ENCODE measurements at places on chromosomes 3 and 15.

DNA sequence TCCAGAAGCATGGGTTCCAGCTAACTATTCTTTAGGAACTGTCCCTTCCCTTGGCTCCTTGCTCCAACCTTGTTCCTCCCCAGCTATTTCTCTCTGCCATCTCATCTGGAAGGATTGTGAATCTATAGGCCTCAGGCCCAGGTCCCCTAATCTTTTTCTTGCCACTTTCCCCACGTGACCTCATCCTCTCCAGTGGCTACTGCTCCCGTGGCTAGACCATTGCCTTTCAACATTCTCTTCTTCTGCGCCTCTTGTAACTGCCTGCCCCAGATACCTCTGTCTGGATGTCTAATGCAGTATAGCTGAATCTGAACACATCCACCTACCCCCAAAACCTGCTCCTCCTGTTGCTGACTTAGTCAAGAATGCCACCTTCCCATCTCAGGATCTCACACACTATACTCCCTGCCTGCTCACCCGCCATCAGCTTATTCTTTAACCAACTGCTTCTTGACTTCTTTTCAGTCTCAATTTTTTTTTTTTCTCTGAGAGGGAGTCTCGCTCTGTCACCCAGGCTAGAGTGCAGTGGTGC is 5.2 kb downstream of the GPX1 start:
- no peak for DNase-seq

GRCh38 chr3:64266983-64267382 is 41.7 kb upstream of the PRICKLE2 start:
- no peak for DNase-seq

- DNase-seq, result no peak
Measured at GRCh38 chr3:137382005-137382594, 382.0 kb upstream of the SOX14 start.

- peak; percentile 7 for DNase-seq
Measured at GRCh38 chr3:153970741-153971347, 150.3 kb upstream of the ARHGEF26 start.

DNA sequence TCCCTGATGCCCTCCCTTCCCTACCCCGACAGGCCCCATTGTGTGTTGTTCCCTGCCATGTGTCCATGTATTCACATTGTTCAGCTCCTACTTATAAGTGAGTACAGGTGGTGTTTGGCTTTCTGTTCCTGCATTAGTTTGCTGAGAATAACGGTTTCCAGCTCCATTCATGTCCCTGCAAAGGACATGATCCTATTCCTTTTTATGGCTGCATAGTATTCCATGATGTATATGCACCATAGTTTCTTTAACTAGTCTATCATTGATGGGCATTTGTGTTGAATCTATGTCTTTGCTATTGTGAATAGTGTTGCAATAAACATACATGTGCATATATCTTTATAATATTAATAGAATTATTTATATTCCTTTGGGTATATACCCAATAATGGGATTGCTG is 52.1 kb upstream of the TNFSF10 start:
- no peak for DNase-seq

- DNase-seq, result no peak
Measured at GRCh38 chr3:173748105-173748504, 350.6 kb downstream of the NLGN1 start.

- no peak for DNase-seq
Measured at GRCh38 chr3:193796089-193796488, 203.1 kb downstream of the OPA1 start.

- no peak for DNase-seq
Measured at GRCh38 chr15:38530113-38530512, 34.5 kb downstream of the RASGRP1 start.

DNA sequence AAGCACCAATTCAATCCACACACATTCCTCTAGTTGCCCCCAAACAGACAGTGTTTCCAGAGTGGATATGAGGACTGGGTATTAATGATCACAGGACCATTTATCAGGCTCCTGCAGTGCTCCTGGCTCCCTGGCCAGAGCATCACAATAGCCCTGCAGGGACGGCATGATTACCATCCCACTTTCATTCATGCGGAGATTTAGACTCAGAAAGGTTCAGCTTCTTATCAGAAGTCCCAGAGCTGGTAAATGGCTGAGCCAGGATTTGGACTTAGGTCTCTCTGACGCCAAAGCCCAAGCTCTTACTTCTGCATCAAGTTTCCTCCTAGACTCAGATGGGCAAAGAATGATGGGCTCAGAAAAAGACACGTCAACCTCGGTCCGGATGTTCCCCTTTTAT is 2.9 kb upstream of the EPHB3 start:
- DNase-seq, result no peak

DNA sequence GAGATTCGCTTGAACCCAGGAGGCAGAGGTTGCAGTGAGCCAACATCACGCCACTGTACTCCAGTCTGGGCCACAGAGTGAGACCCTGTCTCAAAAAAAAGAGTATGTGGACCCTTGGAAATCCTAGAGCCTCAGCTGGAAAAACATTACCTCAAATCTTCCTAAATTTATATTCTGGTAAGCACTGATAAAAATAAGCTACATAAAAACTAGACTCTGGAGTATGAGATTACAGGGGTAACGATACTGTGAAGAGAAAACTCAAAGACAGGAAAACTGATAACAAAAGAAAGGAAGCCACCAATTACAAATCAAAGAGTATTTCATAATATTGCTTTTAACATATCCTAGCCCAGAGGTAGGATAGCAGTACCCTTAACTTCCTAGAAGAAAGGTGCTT is 30.3 kb downstream of the SETD2 start:
- DNase-seq, result no peak

DNA sequence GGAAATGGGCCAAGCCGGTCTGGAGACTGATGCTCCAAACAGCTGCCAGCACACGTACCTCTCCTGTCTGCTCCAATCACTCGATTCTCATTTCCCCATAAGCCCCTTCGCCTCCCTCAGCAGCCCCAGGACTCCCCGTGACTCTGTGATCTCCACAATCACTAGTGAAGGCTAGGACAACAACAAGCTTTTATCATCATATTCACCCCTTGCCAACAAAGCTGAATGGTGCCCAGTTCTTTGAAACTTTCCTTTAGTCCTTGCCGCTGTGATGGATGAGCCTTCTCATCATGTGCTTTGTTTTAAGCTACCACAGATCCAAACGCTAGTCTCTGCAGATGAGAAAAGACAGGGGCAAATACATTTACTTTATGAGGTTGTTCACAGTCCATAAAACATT is 242.0 kb downstream of the SV2B start:
- DNase-seq, result no peak

DNA sequence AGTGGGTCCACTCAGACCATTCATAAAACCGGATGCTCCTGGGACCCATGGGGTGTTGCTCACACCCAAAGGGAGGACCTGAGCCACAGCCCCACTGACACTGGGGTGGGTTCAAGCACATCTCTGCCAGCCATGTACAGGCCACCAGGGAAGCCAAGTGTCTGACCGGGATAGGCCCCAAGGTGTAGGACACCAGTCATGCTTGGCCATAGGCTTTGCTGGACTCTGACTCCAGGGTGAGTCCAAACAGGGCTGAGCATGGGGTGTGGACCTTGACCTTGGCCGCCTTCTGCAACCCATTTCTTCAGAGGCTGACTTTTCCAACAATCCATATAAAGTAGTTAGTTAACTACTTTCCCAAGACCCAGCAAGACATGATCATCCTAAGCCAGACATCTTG is 31.4 kb upstream of the DUSP7 start:
- DNase-seq, result no peak

- no peak for DNase-seq
Measured at GRCh38 chr3:158109295-158109803, 540 bp upstream of the RSRC1 start.

DNA sequence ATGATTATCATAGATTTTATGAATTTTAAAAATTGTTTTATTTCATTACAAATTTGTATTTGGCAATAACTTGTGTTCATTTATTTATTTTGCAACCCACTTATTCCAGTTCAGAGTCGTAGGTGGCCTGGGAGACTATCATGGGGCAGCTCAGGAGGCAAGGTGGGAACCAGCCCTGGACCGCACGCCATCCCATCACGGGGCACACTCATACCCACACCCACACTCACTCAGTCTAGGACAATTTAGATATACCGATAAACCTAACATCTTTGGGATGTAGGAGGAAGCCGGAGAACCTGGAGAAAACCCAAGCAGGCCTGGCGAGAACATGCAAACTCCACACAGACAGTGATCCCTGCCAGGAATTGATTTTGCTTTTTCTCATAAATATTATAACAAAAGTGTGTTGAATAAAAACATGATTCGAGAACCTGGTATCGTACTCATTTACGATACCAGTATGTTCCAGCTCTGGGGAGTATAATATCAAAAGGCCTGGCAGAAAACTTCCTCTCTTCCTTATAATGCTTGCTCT is 205.3 kb downstream of the NFKBIZ start:
- DNase-seq, result no peak

GRCh38 chr3:122742234-122742633 is 51.4 kb downstream of the HSPBAP1 start:
- no peak for DNase-seq

DNA sequence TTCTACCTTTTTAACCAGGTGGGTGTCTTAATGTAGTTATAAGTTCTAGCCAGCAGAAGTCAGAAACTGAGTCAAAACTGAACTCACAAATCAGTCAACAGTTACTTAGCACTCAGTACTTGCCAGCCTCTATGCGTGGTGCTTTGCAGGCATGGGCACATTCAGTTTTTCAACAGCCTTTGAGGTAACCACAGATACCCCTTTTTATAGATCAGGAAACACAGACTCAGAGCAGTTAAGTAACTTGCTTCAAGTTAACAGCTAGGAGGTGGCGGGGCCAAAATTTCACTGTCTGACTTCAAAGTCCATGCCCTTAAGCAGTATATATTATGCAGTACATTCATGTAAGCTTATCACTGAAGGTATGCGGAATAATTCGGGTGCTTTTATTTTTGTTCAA is 139.4 kb downstream of the FHIT start:
- no peak for DNase-seq

DNA sequence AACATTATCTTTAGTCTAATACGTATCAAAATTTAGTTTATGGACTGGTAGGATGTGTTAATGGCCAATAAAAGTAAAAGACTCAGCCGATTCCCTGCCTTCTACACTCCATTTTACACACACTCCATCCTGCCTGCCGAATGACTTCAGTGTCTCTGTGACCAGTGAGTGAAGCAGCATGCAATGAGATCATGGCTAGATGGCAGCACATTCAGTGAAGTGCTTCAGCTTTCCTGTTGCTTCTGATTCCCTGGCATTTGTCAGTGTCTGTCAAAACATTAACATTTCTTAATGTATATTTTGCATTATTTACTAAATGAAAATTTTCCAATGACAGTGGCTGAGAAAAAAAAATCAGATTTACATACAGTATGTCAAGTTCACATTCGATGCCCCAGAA is 412.0 kb downstream of the FHIT start:
- DNase-seq, result no peak

GRCh38 chr3:38522002-38522401 is 25.9 kb downstream of the EXOG start:
- DNase-seq, result no peak

- DNase-seq, result no peak
Measured at GRCh38 chr3:51401735-51402134, 10.7 kb downstream of the RBM15B start.

DNA sequence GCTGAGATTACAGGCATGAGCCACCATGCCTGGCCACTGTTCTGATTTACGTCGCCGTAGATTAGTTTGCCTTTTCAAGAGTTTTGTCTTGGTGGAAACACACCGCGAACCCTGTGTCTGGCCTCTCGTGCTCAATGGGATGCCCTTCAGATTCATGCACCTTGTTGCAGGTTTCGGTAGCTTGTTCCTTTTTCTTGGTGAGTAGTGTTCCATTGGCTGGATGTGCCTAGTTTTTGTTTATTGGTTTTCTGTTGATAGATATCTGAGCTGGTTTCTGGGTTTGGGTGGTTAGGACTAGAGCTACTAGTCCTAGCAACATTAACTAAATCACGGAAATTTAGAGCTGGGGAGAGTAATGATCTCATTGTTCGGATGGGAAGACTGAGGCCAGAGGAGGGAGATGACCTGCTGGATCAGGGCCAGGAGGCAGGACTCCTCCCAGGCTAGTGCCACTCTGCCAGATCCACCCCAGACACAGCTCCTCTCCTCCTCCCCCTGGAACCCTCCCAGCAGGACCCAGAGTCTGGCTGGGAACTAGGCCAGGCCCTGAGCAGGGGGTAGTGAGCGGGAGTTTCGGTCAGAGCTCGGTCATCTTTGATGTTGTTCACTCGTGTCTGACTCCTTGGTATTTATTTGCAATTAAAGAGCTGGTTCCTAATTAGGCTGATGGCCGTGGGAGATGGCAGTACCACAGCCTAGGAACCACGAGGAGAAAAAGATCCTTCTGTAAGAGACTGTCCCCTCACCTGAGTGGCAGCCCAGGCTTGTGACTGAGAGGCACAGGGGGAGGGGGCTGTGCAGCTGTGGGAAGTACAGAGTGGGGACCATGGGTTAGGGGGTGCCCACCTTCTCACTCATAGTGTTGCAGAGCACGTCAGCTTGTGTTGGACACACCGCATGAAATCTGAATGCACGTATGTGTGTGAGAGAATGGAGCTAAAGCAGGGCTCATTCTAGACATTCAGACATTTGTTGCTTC is 73.4 kb downstream of the SMAD6 start:
- no peak for DNase-seq

GRCh38 chr3:119258915-119259314 is 18.2 kb upstream of the B4GALT4 start:
- no peak for DNase-seq

DNA sequence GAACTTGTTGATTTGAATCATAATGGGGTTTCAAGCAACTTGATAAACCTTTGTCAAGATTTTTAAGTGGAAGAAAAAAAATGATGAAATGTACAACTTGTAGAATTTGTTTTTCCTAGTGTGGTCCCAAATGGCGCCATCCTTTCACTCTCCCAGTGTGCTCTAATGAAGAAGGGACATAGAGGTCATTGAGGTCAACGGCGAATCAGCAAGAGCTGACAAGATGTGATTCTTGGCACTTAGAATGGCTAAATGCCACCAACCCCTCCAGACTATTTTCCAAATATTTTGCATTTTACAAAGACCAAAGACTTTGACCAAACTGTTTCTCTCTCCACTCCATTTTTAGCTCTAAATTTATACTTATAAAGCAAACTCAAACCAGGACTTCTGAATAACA is 320.2 kb upstream of the MME start:
- DNase-seq, result no peak

DNA sequence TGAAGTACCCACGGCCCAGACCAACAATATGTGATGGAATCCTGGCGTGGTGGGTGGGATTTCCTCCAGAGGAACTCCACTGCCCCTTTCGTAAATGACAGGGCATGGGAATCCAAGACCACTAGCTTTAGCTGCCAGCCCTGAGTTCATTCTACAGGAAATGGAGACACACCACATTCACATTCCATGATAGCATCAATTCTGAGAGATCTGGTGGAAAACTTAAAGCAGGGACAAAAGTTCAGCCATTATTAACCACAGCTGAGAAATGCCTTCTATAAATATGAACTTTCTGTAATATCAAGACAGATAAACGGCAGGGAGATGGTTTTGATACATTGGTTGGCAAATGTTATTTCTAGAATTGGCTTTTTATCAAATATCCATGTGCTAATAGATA is 98.2 kb downstream of the FBN1 start:
- DNase-seq, result no peak

Measured in NCI-H2081 treated with DMSO at 0.1 percent for 48 hours (cell line).